ENCODE measurements at places on chromosomes 2 and 18.

DNA sequence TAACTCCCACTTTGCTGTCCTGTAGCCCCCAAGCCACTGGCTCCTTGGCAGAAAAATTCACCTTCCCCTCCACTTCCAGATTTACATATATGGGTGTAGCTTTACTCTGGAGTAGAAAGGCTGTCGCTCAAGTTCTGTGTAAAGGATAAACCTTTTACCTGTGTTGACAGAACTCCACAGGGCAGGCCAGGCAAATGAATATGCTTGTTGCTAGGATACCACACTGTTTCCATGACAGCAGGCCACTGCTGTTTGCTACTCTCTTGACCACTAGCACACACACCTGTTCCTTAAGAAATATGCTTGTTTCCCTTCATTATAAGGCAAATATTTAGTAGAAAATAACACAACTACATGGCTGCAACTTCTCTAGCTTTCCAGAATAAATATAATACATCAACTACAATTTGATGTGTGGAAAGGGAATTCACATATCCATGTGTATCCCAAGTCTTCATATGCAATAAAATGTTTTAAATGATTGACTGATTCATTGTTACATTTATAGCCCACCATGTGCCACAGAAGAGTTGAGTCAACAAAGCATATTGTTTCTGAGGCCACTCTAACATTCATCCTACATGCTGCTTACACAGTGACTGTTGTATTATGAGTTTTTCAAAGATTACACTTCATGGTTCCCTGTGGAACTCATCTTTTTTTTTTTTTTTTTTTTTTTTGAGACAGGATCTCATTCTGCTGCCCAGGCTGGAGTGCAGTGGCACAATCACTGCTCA lies 56.2 kb upstream of the ROCK1 start:
- DNase-seq: no peak

DNA sequence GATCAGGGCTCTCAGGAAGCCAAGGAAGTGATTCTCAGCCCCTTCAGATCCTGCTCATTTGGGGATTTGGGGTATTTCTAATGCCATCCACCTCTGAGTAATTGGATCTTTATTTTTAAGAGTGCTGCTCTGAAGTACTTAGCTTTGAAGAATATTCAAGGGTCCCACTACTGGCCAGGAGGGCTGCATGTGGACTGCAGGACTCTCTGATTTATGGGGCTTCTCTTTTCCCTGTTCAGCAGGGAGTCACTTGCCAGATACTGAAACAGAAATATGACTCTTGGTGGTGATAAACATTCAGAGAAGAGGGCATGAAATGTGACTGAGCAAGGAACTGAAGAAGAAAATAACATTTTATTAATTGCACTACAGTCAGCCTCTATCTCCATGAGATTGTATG lies 138.5 kb downstream of the MTX2 start:
- DNase-seq: no peak

GRCh38 chr2:180614776-180615175 lies 365.6 kb upstream of the UBE2E3 start:
- DNase-seq: no peak

- DNase-seq: no peak
Observed at GRCh38 chr2:48250943-48251342, 279.0 kb upstream of the STON1 start.

- DNase-seq: no peak
Observed at GRCh38 chr2:220006152-220006621, 378.8 kb downstream of the SLC4A3 start.

- DNase-seq: no peak
Observed at GRCh38 chr18:59381949-59382348, 22.9 kb upstream of the LMAN1 start.

DNA sequence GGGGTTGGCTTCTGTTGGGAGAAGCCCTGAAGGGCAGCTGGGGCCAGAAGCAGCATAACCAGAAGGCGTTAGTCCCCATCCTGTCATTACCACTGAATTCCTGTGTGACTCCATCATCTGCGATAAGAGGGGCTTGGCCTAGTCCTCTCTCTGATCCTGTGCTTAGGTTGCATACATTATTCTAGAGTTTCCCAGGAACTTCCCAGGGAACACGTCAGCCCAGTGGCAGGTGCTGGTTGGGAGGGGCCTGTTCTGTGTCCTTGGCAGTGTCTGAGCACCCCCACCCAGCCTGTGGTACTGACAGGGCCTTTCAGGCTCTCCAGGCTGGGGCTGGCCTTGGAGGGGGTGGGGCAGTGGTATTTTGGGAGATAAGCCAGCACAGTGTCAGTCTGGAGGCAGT lies 4.5 kb upstream of the TOGARAM2 start:
- no peak for DNase-seq

DNA sequence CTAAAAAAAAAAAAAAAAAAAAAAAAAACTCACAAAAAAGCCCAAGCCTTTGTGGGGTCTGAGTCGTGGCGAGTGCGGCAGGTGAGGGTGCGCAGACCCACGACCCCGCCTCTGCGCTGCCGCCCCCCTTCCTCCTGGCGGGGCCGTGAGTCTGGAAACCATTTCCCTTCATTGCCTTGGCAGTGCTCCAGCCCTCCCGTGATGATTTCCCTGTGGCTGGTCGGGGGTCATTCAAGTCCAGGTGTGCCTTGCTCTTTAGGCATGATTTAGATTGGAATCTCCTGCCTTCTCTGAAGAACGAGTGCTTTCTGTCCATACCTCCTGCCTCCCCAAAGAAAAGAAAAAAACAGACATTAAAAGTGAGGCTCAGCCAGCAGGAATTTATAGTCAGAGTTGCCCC lies 161.8 kb downstream of the FAM210A start:
- no peak for DNase-seq

DNA sequence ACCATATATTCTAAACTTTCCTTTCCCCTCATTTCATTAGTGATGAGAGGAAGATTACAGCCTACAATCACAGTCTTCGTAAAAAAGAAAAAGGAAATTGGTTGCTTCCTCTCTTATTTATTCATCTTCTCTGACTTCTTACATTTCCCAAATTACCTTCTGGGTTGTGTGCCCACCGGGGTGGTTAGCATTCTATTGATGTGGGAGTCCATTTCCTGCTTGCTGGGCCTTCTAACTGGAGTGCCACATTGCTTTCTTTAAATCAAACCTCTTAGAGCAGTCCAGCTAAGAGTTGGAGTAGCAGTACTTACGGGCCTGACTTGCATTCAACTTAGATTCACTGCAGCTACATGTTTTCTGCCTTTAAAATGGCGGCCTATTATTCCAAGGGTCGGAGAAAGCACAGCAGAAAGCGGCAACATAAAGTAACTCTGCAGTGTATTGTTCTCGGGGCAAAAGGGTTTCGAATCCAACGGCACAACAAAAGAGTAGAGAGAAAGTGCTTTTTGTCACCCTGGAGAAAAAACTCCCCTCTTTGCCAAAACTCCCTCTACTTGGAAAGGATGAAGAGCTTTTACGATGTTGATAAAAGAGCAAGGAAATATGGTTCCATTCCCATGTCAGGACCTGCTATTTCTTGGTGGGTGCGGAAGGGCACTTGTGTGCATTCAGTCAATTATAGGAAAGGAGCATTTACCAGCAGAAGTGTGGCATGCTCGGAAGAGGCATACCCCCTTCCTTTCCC lies 110.6 kb upstream of the DLX2 start:
- no peak for DNase-seq

DNA sequence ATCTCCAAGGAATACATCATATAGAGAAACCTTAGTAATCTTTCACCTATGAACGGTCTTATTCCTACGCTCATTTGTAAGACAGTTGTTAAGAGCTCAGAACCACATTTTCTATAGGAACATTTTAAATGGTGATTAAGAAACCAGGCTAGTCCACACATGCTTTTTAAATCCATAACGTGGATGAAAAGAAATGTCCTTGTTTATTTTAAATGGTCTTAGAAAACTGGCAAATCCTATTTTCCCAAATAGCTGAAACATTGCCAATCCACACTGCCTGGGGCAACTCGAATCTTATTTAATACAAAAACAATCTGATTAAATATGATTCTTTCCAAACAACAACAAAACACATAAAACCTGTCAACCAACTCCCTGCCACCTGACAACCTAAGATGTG lies 23.7 kb downstream of the METTL8 start:
- DNase-seq: no peak

DNA sequence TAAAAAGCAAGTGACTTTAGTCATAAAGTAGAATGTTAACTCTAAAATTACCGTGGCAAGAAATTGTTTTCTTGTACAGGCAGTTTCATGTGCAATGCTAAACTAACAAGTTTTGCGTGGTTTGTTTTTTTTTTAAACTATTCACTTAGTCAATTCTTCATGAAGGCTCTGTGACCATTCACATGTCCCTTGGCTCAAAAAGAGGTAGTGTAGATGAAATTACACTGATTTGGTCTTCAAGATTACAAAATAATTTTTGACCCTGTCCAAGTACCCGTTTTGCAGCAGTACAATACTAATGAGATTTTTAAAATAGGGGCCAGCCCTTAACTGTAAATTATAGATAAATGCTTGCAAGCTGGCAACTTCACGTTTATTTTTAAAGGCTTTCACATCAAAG lies 1.3 kb downstream of the TMEM131 start:
- DNase-seq: no peak

DNA sequence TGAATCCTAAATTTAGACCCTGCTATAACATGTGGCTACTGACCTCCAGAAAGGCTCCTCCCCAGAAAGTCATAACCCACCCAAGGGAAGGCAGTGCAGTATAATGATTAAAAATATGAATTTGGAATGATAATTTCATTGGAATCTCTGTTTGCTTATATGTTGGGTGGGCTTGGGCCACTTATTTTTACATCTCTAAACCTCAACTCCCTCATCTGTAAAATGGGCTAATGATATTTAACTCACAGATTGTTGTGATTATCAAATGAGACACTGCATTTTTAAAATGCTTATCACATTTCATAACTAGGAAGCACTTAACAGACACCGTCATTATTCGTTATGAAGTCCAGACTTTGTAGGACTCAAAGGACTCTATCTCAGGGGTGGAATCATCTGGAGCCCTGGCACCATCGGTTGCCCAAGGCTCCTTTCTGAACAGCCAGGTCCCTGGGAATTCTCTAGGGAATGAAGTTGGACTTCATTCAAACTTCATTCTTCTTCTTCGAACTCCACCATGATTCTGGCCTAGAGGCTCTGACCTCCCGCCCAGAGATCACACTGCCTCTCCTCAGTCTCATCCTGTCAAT lies 33.1 kb upstream of the RMDN2 start:
- DNase-seq: no peak
